ENCODE measurements at places on chromosomes 3 and 15. TPM values are rescaled to one million over a fixed set of nuclear protein-coding genes. Genes with fewer than 3 reads are reported as not detected.

DNA sequence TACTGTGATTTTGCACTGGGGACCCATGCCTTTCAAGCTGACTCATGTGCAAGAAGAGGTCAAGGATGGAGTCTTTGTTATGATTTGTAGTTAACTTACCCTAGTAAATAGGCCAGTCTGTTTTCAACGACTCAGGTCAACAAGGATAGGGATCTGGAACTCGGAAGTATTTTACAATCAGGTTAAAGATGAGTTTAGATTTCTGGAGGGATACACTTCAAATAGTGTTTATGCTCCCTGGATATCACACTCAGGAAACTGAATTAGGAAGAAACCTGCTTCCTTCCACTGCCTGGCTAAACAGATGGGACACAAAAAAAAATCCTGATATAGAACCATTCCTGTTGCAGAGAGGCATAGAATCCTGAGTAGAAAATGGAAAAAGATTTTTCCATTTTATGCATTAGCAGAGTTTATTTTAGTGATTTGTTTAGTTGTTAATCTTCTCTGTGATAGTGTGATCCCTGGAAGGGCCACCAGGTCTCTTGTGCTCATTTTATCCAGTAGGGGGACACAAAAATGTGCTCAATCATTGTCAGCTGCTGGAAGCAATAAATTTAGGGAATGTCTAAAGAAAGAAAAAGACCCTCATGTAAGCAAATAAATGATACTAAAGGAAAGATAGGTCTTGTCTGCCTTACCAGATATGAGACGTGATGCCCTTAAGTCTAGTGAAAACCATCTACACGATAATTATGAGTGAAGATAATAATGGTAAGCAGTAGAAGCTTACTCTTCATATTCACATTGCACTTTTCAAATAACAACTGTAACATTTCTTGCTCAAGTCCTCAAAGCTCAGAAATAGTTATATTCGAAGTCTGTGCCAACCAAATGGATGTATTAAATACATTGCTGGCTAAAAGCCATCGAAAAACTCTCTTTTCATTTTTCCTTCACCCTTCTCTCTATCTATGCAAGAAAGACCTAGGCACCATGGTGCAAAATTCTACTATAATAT is 452.1 kb upstream of the KCNMB2 start:
- H3K36me3 ChIP-seq = no peaks in the 10 kb centered on the region
- peak overlapping the region; percentile 37 for H3K27ac ChIP-seq
- no peaks in the 10 kb centered on the region for H3K27me3 ChIP-seq
- H3K4me1 ChIP-seq = peaks cover 13% of the 10 kb centered on the region
- DNase-seq = no peak
- H3K4me3 ChIP-seq = no peak overlapping the region

Gene CHRNA7
- 2.6 TPM for total RNA-seq

- H3K27me3 ChIP-seq = no peaks in the 10 kb centered on the region
- H3K27ac ChIP-seq = peak overlapping the region; percentile 78
- H3K4me3 ChIP-seq = no peak overlapping the region
- H3K4me1 ChIP-seq = peaks cover 30% of the 10 kb centered on the region
Observed at GRCh38 chr3:99921986-99922385, 104.3 kb downstream of the CMSS1 start.

Gene SERINC4
- not detected for total RNA-seq

Gene CLDN11
- 7.0 TPM for total RNA-seq

GRCh38 chr3:140931016-140931454 is 10.6 kb upstream of the SLC25A36 start:
- no peak overlapping the region for H3K27ac ChIP-seq
- H3K27me3 ChIP-seq = no peaks in the 10 kb centered on the region
- H3K36me3 ChIP-seq = no peaks in the 10 kb centered on the region
- no peaks in the 10 kb centered on the region for H3K4me1 ChIP-seq
- DNase-seq = no peak

DNA sequence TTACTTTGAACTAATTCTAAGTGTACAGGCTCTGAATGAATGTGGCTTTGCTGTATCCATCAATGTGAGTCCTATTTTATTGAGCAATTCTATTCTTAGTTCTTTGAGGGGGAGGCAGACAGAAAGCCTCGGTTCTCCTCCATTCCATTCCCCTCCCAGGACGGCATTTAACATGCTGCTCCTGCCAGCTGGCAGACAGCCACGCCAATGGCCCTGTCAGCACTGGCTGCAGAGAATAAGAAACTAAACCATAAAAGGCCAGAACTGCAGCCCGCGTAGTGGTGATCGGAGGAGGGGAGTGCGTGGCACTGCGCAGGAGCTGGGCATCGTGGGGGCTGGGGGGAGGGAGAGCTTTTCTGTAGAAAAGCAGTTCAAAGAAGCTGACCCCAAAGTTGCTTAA is 76.0 kb upstream of the HACD2 start:
- peaks cover 33% of the 10 kb centered on the region for H3K4me1 ChIP-seq
- H3K27me3 ChIP-seq = no peaks in the 10 kb centered on the region
- peak overlapping the region; percentile 94 for H3K27ac ChIP-seq
- no peak overlapping the region for H3K4me3 ChIP-seq

DNA sequence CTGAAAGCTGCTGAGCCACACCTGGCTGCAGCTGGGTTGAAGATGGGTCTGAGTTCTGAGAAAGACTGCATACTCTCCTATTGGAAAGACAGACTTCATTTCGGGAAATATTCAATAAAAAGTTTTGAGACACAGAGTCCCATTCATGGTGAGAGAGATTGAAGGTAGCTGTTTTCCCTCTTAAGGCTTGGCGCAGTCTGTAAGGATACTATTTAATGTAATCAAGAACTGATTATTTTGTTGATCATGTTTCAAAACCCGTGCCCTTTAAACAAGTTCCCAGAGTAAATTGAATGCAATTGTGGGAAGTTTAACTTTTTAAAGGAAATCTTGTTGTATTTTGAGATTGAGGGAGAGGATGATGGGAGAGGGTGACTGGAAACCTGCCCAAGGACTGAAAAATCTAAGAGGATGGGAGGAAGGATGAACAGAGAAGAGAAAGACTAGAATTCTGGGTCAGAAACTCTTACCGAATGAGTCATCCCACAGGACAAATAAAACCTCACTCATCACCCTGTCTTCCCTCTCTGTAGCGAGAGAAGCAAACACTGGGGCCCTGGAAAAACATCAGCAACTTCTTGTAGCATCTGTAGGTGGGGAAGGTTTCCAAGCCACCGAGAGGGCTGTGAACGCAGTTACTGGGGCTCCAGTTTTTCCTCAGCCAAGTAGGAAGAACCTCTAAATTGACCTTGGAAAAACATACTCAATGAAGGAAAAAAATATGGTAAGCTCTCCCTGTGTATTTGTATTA is 193.2 kb upstream of the TPRG1 start:
- no peaks in the 10 kb centered on the region for H3K36me3 ChIP-seq
- H3K4me1 ChIP-seq = peaks cover 9% of the 10 kb centered on the region

GRCh38 chr3:170488802-170489201 is 70.1 kb downstream of the CLDN11 start:
- H3K4me1 ChIP-seq = no peaks in the 10 kb centered on the region
- DNase-seq = no peak
- no peak overlapping the region for H3K27ac ChIP-seq
- H3K4me3 ChIP-seq = no peak overlapping the region

Gene CCDC54
- total RNA-seq = not detected

- no peaks in the 10 kb centered on the region for H3K4me1 ChIP-seq
- no peak overlapping the region for H3K27ac ChIP-seq
- H3K36me3 ChIP-seq = no peaks in the 10 kb centered on the region
- DNase-seq = no peak
- H3K4me3 ChIP-seq = no peak overlapping the region
Observed at GRCh38 chr3:167861649-167862048, 126.1 kb downstream of the SERPINI1 start.

Gene PTH1R
- total RNA-seq = 10.3 TPM

DNA sequence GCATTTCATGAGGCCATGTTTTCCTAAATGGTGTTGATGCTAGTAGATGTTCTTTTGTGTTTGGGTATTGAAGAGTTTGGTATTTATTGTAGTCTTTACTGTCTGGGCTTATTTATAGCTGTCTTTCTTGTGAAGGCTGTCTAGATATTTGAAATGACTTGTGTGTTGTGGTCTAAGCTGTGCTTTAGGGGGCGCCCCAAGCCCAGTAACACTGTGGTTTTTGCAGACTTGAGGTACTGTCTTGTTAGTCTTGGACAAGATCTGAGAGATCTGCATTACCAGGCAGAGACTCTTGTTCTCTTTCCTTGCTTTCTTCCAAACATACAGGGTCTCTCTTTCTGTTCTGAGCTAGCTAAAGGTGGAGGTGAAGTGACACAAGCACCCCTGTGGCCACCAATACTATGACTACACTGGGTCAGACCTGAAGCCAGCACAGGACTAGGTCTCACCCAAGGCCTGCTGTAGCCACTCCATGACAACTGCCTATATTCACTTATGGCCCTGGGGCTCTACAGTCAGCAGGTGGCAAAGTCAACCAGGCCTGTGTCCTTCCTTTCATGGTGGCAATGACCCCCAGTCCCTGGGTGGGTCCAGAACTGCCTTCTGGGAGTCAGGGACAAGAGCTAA is 152.1 kb upstream of the TBC1D5 start:
- H3K36me3 ChIP-seq = no peaks in the 10 kb centered on the region
- H3K4me1 ChIP-seq = no peaks in the 10 kb centered on the region
- DNase-seq = no peak
- no peaks in the 10 kb centered on the region for H3K27me3 ChIP-seq

Gene LARP6
- total RNA-seq = 18.7 TPM

DNA sequence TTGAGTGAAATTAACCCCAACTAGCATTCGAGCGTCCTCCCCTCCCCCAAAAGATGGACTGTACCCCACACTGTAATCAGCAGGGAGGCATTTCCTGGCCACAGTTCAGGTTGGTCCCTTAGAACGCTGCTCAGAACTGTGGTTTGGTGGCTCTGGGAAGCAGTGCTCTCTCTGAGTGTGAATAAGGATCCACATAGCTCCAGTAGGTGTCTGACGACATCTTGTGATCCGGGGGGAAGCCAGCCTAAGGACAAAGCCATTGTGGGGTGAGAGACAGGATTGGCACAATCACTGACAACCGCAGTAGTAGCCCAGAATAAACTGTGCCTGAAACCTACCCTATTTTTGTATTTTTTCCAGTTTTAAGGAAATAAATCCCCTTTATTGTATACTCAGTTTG is 125.3 kb downstream of the IGF1R start:
- no peaks in the 10 kb centered on the region for H3K36me3 ChIP-seq
- DNase-seq = no peak
- H3K4me3 ChIP-seq = no peak overlapping the region
- no peak overlapping the region for H3K27ac ChIP-seq
- H3K27me3 ChIP-seq = no peaks in the 10 kb centered on the region

DNA sequence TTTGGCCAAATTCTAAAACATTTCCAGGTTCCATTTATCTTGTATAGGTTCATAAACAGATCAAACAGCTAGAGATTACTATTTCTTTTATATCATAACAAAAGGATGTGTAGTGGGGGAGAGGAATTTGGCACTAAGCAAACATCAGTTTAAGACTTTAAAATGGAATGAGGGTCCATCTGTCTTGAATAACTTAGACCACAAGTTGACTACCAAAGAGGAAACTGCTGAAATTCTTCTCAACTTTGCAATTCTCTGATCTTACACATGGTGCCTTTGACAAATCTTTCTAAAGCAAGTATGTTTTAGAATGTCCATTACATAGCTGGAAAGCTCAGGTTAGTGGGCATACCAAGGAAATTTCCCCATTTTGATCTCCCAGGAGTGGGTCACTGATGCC is 140.5 kb upstream of the ADAMTS9 start:
- no peaks in the 10 kb centered on the region for H3K36me3 ChIP-seq
- DNase-seq = no peak
- H3K27me3 ChIP-seq = no peaks in the 10 kb centered on the region
- H3K4me3 ChIP-seq = no peak overlapping the region
- H3K4me1 ChIP-seq = no peaks in the 10 kb centered on the region
- no peak overlapping the region for H3K27ac ChIP-seq

Gene DLEC1
- total RNA-seq = 0.11 TPM

Gene CP
- 58.3 TPM for total RNA-seq

Gene IVD
- total RNA-seq = 39.5 TPM

GRCh38 chr3:13107661-13108060 is 34.4 kb upstream of the IQSEC1 start:
- no peak overlapping the region for H3K4me3 ChIP-seq
- no peak for DNase-seq
- no peaks in the 10 kb centered on the region for H3K27me3 ChIP-seq

- H3K4me3 ChIP-seq = no peak overlapping the region
- no peaks in the 10 kb centered on the region for H3K27me3 ChIP-seq
- H3K36me3 ChIP-seq = no peaks in the 10 kb centered on the region
- H3K4me1 ChIP-seq = no peaks in the 10 kb centered on the region
- DNase-seq = no peak
Observed at GRCh38 chr15:32651229-32651837, 9.8 kb downstream of the SCG5 start.

- H3K36me3 ChIP-seq = no peaks in the 10 kb centered on the region
- no peak for DNase-seq
Observed at GRCh38 chr3:48142316-48142870, 45.8 kb downstream of the CDC25A start.

DNA sequence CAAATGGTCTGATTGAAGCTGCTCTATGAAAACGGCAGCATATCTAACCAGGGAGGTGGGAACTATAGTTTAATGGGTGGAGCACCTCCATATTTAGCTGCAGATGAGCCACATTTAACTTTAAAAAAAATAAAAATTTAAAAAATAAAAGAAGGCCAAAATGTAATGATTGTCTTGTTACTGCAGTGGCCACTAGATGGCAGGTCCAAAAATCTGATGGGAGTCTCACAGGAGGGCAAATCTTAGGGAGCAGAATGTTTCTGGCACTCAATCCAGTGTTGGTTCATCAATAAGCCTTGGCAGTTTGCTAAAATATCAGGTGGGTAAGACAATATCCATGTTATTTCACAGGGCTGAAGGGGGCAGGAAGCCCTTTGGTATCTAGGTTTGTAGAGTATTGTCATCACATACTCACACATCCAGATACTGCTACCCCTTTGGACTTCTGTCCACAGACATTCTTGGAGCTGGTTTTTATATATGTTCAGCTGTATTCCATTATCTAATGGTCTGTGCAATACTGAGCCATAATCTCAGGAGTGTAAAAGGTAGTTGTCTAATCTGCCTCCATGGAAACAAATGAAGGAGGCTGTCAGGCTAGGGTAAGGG is 233.3 kb downstream of the TIGIT start:
- H3K4me1 ChIP-seq = no peaks in the 10 kb centered on the region
- H3K27me3 ChIP-seq = no peaks in the 10 kb centered on the region
- H3K27ac ChIP-seq = no peak overlapping the region
- no peak for DNase-seq
- H3K4me3 ChIP-seq = no peak overlapping the region

DNA sequence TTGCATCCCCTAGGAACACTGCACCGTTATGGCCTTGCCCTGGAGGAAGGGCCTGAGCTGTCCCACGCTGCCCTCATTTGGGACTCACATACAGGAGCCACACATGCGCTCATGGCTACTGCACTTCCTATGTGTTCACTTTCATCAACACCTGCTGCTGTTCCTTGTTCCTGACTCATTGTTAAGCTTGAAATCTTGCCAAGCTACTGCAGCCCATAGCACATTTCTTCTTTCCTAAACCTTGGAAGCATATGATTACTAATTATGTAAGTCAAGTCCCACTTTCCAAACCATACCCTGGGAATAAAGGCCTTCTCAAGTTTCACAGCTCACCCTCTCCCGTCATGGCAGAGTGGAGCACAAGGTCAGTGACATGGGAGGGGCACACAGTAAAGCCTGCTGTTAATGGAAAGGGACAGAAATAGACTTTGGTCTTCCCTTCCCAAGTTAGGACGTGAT is 307.9 kb downstream of the CLSTN2 start:
- no peaks in the 10 kb centered on the region for H3K36me3 ChIP-seq
- peaks cover 2% of the 10 kb centered on the region for H3K4me1 ChIP-seq
- H3K4me3 ChIP-seq = no peak overlapping the region
- no peak for DNase-seq

- no peaks in the 10 kb centered on the region for H3K36me3 ChIP-seq
- no peaks in the 10 kb centered on the region for H3K4me1 ChIP-seq
- H3K4me3 ChIP-seq = peak overlapping the region; percentile 51
- H3K27ac ChIP-seq = no peak overlapping the region
- no peaks in the 10 kb centered on the region for H3K27me3 ChIP-seq
Observed at GRCh38 chr3:66195347-66195783, 25.4 kb upstream of the SLC25A26 start.

Measured in ascending aorta (tissue), 2 donors.